ENCODE measurements at places on chromosomes 7 and 10.

DNA sequence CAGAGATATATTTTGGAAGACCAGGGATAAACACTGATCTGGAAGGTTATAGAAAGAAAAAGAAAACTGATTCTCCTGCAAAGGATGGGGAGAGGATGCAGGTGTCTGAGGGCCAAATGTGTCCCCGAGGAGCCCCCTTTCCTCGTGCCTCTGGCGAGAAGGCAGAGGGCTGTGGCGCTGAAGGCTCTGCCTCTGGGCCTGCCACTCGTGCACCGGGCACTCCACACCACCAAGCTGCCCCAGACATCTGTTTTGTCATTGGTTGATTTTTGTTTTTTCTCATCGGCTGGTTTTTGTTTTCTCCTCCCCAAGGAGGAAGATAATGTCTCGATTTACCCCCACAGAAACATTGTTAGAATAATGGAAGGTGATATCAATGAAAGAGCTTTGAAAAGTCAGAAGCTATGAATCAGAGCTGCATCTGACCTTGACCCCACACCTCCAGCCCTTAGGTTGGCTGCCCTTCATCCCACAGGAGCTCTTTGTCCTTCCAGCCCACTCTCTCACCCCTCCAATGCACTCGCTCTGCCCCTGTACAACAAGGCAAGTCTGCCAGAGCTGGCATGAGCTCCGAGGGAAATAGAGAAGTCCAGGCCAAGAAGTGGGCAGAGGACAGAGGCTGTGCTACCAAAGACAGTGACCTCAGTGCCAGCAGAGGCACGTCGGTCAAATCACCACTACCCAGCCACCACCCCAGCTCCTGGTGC is 124.8 kb downstream of the TCERG1L start:
- no peak for DNase-seq

- DNase-seq: no peak
These were observed 26.3 kb downstream of the DNMBP start for GRCh38 chr10:99983280-99983988.

- no peak for DNase-seq
These were observed 1.7 kb upstream of the PFKP start for GRCh38 chr10:3065622-3066021.

- no peak for DNase-seq
These were observed 417.9 kb upstream of the CNTNAP2 start for GRCh38 chr7:145698526-145699262.

DNA sequence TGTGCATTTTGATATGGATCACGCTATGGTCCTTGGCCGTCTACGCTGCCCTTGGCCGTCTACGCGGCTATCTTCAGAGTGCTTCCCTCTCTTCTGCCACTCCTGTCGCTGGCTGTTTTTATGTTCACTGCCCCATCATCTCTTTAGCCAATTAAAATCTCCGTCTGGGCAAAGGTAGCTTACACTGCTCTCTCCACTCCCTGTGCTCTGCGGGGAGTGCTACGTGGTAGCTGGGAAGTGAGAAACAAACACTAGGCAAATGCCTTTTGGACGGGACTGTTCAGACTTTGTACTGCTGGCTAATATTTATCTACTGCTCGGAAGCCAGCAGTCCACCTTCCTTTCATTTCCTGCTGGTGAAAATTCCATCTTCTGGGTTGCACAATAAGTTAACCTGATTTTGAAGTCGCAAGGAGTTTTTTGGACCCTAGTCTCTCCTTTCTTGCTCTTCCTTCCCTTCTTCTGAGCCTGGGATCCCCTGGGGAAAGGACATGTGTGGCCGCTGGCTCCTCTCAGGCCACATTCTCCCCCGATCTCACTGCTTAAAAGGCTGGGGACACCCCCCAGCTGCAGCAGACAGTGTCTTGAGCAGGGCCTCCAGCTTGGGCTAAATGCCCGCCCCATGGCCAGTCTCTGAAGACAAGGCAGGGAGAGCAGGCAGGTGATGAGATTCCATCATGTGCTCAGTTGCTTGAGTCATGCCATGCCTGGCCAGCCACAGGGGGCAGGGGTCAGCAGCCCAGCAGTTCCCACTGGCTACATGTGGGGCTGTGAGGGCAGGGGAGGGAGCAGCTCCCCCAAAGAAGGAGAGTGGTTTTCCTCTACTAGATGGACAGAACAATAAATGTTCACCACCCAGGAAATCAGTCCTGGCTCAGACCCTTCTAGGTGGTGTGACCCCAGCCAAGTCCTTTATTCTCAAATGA is 25.5 kb upstream of the RBM33 start:
- DNase-seq: no peak

DNA sequence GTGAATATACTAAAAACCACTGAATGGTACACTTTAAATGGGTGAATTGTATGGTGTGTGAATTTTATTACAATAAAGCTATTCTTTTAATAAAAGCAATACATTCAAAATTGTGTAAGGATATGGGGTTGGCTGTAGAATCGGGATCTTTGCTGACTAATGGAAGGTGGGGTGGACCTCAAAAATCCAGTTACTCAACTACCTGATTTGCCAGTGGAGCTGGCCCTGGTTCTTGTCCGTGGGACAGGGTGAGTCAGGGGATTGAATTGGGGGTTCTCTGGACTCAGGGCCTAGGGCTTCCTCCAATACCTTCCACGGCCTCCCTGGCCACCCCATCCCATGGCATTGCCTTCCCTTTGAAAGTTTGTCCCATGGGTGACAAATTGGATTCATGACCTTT is 13.5 kb upstream of the RABGEF1 start:
- DNase-seq: no peak

DNA sequence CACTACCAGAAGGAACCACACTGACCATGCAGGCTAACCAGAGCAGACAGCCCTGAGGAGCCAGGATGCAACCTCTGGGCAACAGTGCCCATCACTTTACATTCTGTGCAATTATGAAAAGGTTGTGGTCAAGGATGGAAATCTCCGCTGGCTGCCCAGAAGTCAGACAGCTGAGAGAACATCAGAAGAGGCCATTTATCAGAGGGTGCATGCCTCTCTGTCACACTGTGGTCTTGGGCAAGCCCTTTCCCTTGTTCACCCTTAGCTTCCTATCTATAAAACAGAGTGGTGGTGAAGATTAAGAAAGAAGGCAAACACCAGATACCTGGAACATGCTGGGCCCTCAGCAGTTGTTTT is 120.7 kb upstream of the GDF10 start:
- no peak for DNase-seq

GRCh38 chr10:121524157-121524817 is 74.0 kb downstream of the FGFR2 start:
- no peak for DNase-seq

DNA sequence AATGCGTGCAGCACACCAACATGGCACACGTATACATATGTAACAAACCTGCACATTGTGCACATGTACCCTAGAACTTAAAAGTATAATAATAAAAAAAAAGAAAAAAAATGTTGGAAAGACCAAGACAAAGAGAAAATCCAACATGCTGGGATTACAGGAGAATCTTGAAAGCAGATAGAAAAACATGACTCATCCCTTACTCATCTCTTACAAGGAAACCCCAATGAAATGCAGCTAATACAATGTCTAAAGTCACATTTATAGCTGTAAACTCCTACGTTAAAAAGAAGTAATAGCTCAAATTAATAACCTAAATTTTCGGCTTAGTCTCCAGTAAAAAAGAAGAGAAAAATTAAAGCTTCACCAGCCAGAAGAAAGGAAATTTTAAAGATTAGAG is 47.5 kb upstream of the DGKB start:
- DNase-seq: no peak

DNA sequence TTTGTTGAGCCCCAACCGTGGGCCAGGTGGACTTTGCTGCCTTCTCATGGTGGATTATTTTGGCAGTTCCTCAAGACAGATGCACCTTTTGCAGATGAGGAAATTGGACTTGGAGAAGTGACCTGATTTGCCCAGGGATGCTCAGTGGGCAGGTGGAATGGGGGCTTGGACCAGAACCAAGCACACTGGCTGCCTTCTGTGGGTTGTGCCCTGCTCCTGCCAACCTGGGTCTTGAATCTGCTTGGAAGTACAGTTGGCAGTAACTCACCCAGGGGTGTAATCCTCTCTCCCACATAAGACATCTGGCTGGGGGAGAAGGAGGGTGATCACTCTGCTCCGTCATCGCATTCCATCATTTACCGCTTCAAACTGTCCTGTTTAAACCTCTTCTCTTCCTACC is 110.5 kb upstream of the GPR26 start:
- no peak for DNase-seq
